Left colon (tissue), 2 donors: ENCODE measurements at places on chromosomes 1 and 21.

DNA sequence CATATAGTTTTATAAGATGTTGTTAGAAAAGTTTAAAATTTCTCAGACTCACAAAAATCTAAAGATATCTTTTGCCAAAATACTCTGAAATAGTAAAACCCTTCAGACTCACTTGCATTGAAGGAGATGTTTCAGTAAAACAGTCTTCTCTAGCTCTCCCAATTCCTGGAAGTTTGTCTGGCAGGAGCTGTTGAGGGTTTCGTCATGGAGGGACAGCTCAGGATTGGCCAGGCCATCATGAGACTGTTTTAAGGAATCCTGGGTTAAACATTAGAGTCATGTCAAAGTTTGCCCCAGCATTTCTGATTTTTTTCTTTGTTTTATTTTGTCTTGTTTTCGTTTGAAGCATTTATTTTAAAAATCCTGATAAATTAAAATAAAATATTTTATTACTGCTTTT is 293.8 kb upstream of the PBX1 start:
- DNase-seq = no peak

GRCh38 chr1:20958430-20958829 is 171.3 kb upstream of the HP1BP3 start:
- DNase-seq = no peak

- no peak for DNase-seq
These were observed 37.0 kb downstream of the SPAG17 start for GRCh38 chr1:118148034-118148433.

- no peak for DNase-seq
These were observed 292.9 kb downstream of the LTN1 start for GRCh38 chr21:28699596-28700259.

DNA sequence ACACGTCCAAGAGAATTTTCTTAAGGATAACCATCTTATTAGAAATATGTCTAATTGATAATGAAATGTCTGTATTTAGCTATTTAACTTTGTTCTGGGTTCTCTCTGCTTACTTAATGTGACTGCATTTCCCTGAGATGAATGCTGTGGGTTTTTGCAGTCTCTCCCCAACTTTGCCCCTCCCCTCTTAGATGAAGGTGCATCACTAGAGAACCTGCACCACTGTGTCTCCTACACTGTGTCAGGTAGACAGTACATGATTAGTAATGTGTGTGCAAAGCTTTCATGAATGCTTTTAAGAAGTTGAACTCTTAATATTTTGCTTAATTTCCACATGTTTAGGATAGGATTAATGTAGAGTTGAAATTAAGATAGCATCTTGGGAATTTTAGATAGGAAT is 51.7 kb downstream of the LRRC8D start:
- DNase-seq = no peak
